RKO (cell line): ENCODE measurements at places on chromosomes 16 and 17.
A peak's percentile ranks its signal among the peaks of the same experiment; 100 is the strongest.

DNA sequence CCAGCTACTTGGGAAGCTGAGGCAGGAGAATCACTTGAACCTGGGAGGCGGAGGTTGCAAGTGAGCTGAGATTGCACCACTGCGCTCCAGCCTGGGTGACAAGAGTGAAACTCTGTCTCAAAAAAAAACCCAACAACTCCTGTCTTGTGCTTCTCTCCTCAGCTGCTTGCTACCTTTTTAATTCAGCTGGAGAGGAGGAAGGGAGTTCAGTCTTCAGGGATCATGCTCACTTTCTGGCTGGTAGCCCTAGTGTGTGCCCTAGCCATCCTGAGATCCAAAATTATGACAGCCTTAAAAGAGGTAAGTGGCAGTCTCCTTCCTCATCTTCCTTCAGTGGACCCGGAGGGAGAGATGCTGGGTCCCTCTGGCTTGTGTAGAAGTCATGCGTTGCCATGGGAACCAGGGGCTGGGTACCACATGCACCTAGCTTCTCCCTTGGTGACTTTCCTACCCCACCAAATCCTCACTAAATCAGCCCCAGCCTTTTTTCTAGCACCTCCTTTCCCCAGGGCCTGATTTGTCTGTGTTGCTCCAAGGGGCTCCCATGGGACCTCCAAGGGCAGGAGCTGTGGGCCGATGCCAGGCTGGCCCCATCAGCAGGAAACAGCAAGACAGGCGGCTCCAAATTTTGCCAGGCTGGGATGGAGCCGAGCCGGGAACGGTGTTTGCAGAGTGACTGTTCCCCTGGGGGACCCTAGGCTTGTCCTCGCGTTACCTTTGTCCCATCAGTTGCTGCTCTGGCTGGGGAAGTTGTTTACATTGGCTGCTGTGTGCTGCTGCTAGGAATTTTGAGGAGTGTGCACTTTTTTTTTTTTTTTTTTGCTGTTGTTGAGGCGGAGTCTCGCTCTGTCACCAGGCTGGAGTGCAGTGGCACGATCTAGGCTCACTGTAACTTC, 65.2 kb downstream of the ABCC1 start:
- DNase-seq, result no peak

DNA sequence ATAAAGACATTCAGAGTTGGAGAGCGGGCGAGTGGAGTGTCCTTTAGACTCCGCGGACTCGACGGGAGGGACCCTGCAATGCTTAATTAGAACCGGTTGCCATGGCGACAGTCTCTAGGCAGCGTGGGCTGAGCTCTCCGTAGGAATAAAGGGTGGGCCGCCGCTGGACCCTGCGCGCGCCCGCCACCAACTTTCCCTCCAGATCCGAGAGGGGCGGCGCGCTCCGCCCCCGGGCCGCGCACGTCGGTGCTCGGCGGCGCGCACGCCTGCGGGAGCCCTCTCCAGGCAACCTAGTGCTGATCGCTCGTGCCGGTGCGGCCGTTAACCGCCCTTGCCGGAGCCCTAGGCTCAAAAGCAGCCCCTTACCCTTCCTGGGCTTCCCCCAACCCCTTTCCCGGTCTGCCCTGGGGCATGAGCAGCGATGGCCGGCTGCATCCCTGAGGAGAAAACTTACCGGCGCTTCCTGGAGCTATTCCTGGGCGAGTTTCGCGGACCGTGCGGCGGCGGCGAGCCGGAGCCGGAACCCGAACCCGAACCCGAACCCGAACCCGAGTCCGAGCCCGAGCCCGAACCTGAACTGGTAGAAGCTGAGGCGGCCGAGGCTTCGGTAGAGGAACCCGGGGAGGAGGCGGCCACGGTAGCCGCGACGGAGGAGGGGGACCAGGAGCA, at the start of gene PPM1E:
TSS of gene PPM1E (plus strand) at position 278 of the 669 bp plus-strand sequence.
- no peak for DNase-seq

DNA sequence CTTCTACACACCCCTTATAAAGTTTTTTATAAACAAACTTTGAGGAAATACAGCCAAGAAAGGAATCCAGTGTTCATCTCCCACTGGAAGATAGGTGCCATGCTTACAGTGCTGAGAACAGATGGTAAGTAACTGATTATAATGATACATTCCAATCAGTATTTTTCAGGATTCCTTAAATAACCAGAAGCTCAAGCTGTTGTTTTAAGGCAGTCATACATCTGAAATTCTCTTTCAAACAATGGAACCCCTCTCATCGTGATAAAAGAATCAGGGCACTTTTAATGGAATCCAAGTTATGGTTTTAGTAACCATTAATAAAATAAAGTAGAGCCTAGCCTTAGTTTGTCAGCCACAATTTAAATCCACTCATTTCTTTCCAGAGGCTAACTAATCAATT, 56.1 kb upstream of the STAC2 start:
- DNase-seq, result no peak

DNA sequence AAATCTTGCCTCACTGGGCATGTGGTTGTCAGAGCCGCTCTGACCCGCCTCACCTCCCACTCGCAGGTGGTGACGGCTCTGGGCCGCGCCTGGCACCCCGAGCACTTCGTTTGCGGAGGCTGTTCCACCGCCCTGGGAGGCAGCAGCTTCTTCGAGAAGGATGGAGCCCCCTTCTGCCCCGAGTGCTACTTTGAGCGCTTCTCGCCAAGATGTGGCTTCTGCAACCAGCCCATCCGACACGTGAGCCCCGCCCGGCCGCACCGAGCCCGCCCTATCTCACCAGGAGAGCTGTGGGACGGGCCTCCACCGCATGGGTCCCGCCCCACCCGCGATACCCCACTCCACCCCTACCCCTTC, 4.0 kb downstream of the TGFB1I1 start:
- DNase-seq, result no peak

GRCh38 chr16:83336603-83337002, 471.2 kb upstream of the HSBP1 start:
- peak; percentile 29 for DNase-seq

DNA sequence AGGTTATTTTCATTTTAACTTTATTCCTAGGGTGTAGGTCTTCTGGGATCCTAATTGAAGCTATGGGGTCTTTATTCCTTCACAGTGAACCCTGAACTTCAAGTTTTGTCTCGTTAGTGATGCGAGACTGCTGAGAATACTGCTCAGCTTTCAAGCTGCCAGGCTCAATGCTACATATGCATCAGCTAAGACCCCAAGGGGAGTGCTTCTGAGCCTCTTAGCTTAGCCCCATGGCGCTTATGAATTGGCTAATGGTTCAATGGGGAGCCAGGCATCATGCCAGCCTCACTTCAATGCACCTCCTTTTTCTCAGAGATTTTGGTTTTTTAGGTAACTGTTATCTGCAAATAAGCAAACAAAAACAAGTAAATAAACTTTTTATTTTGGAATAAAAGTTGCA, 94.1 kb upstream of the SIAH1 start:
- no peak for DNase-seq

DNA sequence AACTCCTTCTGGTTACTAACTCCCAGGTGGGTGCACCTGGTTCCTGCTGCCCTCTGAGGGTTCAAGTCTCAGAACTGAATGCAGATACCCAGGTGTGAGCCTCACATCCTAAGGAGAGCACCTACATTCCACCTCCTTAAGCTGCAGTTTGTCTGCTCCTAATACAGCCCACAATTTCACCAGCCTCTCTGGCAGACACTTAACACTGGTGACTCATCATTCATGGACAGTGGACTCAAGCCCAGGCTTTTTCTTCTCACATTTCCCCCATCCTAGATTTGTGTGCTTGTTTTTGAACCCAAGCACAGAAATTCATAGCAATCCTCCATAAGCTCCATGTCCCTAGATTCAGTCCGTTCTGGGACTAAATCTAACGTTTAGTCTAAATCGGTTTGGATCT, 7.0 kb upstream of the MAF start:
- DNase-seq, result peak; percentile 12

GRCh38 chr17:82025401-82026107, 2.4 kb downstream of the LRRC45 start:
- DNase-seq, result no peak

- DNase-seq, result no peak
These were observed 36.7 kb downstream of the CMIP start for GRCh38 chr16:81481207-81481821.

DNA sequence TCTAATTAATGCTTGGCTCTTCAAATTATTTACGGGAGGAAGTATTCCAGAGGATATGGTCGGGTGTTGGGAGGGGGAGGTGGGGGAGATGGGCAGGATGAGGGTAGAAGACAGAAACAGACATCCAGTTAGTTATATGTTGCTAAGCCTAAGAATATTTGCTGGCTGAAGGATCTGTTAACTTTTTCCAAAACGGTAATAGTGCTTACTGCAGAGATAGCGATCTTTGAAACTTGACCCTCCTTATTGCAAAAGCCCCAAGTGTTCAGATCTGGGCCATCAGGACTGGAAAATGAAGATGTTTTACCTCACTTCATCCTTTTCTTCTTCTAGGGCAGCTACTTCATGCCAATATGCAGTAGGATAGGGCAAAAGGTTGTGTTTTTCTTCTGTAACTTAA, 27.0 kb upstream of the MMD start:
- DNase-seq, result no peak

DNA sequence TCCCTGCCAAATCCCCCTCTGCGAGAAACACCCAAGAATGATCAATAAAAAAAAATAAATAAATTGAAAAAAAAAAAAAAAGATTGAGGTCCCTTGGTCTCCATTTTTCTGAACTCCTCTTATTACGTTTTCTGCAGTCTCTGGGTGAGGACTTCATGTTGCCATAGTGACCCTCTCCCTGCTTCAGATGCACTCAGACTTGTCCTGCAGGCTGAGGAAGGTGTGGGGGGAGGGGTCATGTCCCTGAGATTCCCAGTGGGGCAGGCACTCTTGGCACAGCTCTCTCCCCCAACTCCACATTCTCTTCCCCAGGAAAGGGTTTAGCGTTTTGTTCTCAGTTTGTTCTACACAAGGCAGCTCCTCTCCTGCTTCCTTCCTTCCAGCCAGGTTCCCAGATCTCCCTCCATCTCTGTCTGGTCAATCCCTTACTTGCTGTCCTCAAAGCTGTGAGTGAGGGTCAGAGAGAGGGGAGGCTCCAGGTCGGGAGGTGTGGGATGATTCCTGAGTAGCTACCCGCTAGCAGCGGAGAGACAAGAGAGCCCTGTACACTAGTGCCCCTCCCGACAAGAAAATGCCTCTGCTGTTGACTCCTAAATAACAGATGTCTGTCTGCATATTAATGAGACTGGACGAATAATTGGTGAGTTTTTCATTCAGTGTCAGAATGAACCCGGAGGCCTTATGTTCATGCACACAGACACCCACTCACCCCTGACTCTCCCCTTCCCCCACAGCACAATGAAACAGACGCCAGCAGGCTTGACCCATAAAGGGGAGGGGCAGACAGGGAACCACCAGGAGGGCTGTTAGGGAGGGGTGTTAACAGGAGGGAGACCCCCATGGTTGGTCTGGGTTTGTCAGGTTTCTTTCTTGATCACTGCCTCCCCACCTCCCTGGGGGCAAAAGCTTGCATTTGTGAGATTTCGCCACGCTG, 9.2 kb downstream of the RND2 start:
- no peak for DNase-seq

- DNase-seq, result peak; percentile 71
These were observed 46.1 kb downstream of the WSB1 start for GRCh38 chr17:27339836-27340550.

GRCh38 chr17:31156326-31156725, 61.5 kb downstream of the NF1 start:
- DNase-seq, result no peak

DNA sequence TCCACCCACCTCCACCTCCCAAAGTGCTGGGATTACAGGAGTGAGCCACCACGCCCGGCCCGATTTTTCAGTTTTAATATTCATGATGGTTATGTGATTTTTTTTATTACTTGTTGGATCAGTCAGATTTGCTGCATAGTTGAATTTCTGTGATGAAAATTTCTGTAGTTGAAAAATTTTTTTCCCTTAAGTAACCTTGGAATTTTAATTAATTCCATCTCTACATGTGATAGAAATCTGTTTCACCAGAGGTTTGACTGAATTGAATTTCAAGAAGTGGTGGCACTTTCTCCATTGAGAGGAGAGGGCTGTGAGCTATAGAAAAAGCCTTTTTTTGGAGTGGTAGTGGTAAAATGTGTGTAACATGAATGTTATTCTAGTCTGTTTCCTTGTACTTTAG, 24.7 kb downstream of the WIPF2 start:
- no peak for DNase-seq

- peak; percentile 9 for DNase-seq
These were observed 135.8 kb downstream of the FOXL1 start for GRCh38 chr16:86714166-86714565.

GRCh38 chr16:88753191-88753590, 31.8 kb downstream of the PIEZO1 start:
- no peak for DNase-seq

GRCh38 chr17:74424657-74425056, 7.2 kb upstream of the GPRC5C start:
- no peak for DNase-seq

DNA sequence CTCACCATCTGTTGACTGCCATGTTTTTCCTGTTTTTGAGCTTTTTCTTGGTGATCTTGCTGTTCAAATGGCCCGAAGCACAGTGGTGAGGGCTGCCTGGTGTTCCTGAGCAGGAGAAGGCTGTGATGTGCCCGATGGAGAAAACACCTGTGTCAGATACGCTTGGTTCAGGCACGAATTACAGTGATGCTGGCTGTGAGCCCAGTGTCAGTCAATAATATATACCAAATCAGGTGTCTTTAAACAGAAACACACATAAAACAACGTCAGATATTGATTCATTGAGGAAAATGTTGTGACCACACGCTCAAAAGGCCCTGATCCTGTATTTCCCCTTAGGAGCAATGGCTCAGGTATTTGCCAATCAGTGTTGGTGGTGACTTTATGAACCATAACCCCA, 111.7 kb downstream of the SDR42E1 start:
- DNase-seq, result no peak

DNA sequence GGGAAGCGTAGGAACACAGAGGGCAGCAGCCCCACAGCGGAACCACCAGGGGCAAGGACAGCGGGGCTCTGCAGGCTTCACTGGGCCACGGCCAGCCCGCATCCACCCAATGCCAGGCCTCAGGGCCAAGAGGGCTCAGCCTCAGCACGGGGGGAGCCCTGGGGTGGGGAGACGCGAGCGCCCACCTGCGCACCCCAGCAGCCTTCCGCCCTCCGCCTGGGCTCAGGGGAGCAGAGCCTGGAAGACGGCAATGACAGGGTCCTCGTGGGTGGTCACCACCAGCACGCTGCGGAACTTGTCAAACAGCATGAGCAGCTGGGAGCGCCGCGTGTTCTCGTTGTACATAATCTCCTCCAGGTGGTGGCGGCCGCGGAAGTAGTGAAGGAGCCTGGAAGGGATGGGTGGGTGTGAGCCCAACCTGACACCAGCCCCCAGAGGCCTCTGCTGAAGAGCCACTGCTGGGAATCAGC, 8.5 kb downstream of the MPG start:
- no peak for DNase-seq
